ENCODE measurements at places on chromosomes 2 and 18. TPM values are rescaled to one million over a fixed set of nuclear protein-coding genes. Genes with fewer than 3 reads are reported as not detected.

DNA sequence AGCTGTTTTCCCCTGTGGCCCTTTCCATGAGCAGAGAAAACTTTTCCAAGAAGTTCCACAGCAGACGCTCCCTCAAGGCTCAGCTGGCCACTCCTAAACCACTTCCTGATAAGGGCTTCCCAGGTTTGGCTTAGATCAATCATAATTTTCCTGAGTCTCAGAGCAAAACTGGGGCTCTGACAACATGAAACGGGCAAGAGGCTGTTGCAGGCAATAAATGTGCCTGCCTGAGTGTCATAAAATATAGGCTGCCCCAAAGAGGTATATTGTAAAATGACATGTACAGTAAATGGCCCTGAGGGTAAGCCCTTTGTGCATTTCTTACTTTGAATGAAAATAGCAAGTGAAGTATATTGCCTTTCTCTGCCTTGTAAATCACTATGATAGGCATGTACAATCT, 105.6 kb upstream of the UXS1 start:
- DNase-seq: no peak

Gene AQP4
- total RNA-seq: 8.4 TPM

DNA sequence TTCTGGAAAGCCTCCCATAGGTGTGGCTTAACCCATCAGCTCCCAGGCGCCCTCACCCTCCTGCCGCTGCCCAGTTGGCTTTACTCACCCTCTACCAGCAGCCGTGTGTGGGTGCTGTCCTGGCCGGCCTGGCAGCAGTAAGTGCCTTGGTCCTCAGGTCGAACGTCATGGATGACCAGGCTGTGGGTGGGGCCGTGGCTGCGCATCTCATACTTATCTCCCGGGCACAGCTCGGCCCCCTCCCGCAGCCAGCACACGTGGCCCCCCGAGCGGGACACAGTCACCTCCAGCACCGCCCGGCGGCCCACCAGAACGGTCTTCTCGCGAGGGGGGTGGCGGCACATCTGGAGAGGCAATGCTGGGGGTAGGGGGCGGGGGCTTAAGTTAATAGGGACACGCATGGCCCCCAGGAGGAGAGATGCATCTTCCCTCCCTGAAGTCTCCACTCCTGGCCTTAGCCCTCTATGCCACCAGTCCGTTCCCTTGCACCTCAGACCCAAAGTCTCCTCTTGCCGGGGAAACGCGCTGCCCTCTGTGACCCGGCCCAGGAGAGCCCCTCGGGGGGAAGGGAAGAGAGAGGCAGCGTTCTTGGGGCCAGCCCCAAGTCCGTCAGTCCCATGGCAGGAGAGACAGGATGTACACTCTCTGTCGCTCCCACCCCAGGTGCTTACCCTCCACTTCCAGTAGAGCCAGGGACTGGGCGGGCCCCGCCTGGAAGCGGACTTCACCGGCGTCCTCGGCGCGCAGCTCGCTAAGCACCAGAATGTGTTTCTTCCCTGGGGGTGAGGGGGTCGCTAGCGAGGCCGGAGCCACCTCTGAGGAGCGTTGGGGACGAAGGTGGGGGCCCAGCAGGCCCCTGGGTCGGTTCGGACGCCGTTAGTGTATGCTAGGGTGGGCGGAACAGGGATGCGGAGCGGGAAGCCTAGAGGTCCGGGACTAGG, 7.9 kb downstream of the TMEM198 start:
- no peak for DNase-seq

DNA sequence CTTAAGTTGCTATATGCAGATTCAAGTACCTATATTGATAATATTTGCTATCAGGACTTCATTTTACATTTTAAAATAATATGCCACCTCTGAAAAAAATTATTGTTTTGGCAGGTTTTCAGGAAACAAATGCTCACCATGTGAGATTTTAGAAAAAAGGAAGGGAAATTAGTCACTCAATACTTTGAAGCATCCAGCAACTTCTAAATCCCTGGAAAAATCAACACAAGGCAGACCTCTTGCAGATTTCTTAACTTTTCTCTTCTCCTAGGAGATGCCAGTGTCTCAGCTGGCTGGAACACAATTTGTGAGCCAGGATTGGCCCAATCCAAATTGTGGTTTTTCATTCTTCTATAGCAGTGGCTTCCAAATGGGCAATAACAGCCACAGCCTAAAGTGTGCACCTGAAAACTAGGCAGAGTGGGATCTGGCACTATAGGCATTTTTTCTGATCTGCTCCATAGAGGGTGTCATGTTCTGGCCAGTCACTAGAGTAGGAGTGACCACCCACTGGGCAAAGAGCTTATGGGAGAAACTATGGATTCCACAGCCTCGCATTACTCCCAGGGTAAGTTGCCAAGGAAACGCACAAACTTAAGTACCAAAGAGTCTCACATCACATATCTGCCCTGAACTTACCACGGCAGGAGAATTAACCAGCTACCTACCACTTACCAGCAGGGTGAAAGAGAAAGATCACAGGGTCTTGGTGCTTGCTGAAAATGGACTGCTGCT, 28.1 kb upstream of the THOC1 start:
- DNase-seq: no peak

Gene VSNL1
- 11.7 TPM for total RNA-seq

Gene SP110
- total RNA-seq: 39.3 TPM

Gene POTEJ
- 8.5 TPM for total RNA-seq

GRCh38 chr18:32918692-32919250, 145.9 kb upstream of the KLHL14 start:
- no peak for DNase-seq

DNA sequence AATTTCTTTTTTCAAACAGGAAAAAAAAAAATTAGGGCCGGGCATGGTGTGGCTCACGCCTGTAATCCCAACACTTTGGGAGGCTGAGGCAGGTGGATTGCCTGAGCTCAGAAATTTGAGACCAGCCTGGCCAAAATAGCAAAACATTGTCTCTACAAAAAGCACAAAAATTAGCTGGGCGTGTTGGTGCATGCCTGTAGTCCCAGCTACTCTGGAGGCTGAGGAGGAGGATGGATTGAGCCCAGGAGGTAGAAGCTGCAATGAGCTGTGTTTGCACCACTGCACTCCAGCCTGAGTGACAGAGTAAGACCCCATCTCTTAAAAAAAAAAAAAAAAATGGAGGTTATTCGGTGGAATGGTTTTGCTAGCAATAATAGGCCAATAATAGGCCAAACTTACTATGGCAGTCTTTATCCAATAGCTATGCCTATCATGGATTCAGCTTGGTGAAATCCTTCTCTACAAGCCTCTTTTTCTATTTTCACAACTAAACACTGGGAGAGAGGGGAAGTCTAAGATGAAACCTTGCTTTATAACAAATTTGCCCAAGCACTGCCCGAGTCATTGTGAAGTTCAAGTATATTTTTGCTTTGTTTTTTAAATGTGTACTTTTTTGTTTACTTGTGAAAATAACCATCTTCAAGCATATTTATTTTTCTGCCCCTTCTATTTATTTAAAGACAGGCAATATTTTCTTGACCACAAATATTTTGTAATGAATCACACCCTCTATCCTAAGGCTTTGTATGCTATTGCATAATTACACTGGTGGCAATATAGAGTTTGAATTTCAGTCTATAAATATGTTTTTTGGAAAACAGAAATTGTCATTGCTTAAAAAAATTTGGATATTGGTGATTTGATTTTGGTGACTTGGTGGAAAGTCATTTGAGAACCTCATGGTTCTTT, 20.0 kb upstream of the KYNU start:
- no peak for DNase-seq

Gene BOLL
- total RNA-seq: 13.9 TPM

DNA sequence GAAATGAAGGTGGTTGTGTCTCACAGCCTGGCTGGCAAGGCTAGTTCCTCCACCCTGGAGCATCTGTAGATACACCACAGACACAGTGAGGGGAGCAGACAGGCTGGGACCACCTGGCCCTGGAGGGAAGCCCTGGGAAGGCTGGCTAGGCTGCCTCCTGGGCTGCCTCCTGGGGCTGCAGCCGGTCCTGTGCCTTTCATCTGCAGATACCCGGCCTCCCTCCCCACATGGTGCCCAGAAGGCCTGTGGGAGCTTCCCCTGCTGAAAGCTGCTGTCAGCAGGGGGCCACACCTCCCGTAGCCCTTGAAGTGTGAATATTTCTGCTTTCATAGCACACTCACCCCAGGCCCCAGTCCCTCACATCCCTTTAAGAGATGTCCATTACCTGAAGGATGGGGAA, 37.6 kb downstream of the SDC1 start:
- no peak for DNase-seq

DNA sequence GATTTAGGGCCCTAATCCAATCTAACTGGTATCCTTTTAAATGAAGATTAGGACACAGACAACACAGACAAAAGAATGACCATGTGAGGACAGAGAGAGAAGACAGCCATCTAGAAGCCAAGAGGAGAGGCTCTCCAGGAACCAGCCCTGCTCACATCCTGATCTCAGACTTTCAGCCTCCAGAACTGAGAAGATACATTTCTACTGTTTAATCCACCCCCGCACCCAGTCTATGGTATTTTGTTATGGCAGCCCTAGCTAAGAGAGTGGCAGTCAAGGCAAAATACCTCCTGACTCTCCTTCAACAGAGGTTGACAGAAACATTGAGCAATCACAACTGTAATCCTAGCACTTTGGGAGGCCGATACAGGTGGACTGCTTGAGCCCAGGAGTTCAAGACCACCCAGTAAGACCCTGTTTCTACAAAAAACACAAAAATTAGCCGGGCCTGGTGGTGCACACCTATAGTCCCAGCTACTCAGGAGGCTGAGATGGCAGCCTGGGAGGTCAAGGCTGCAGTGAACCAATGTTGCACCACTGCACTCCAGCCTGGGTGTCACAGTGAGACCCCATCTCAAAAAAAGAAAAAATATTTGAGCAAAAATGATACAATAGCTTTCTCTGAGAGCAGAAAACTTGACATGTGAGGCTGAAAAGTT, 34.7 kb downstream of the WDR33 start:
- no peak for DNase-seq

DNA sequence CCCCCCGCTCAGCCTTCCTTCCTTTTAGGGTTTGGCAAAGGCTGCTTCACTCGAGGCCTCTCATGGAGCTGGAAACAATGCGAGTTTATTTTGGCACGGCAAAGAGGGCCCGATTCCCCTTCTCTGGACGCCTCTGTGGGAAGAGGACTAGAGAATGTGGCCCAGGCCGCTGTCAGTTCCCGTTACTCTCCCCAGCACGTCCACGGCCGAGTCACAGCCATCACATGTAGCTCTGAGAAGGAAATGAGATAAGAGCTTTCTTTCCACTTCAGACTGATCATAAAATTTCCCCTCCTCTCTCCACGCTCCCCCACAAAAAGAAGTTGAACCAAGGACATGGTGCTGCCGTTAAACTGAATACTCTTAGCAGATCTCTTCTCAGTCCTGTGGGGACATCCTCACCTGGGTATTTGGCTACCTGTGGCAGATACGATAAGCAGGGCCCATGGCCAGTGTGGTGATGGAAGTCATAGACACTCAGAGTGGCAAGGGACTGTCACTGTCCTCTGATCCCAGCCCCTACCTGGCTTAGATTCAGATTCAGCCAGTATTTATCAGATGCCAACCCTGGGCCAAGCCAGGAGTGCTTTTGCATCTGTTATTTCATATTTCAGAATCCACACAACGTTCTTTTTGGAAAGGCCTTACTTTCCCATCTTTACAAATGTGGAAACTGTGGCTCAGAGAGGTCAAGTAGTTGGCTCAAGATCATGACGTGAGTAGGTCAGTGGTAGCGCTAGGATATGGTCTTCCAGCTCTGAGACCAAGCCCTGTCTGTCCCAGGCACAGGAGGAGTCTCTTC, 101.2 kb downstream of the MCFD2 start:
- DNase-seq: peak; percentile 19

- no peak for DNase-seq
Measured at GRCh38 chr2:17263570-17263968, 254.7 kb downstream of the RAD51AP2 start.

DNA sequence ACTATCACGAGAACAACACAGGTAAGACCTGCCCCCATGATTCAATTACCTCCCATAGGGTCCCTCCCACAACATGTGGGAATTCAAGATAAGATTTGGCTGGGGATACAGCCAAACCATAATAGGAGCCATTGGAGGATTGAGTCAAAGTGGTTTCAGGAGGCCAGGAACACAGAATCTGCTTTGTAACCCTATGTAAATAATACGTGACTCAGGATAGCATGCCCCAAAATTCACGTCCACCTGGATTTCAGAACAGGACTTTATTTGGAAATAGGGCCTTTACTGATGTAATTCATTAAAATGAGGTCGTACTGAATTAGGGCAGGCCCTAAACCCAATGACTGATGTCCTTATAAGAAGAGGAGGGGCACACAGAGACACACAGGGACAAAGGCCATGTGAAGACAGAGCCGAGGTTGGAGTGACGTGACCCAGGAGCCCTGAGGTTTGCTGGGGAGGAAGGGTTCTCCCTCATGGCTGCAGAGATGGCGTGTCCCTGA, 16.0 kb upstream of the CNDP2 start:
- DNase-seq: no peak

DNA sequence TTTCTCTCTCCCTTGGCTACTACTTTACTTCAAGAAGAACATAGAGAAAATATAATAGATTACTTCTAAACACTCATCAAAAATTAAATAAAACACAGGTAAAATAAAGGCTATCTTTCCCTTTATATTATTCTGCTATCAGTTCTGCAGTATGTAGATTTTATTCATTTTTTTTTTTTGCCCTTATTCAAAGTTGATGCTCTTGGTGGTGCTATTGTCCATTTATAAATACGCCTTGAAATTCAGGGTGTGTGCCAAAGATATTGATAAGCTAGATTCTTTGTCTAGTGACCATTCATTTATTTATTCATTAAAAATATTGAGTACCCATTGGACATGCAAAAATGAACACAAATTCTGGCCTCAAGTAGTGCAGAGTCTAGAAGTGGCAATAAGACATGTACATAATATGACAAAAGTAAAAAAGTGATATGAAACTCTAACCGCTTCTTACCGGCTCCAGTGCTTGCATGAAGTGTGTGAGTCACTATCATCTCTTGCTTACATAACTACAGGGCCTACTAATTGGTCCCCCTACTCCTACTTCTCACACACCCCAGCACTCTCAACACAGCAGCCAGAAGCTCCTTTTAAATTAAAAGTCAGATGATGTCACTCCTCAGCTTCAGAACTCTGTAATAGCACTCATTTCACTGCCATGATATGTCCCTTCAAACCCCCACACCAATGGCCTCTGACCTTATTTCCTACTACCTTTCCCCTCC, 208.3 kb upstream of the FANCL start:
- DNase-seq: no peak

Gene FBLN7
- total RNA-seq: 4.0 TPM

- no peak for DNase-seq
Measured at GRCh38 chr2:24833821-24834732, 40.9 kb downstream of the CENPO start.

- DNase-seq: no peak
Measured at GRCh38 chr18:36175481-36175880, 11.8 kb upstream of the MOCOS start.

Gene ITGB6
- total RNA-seq: 12.3 TPM

GRCh38 chr2:29787473-29788465, 133.6 kb downstream of the ALK start:
- no peak for DNase-seq

DNA sequence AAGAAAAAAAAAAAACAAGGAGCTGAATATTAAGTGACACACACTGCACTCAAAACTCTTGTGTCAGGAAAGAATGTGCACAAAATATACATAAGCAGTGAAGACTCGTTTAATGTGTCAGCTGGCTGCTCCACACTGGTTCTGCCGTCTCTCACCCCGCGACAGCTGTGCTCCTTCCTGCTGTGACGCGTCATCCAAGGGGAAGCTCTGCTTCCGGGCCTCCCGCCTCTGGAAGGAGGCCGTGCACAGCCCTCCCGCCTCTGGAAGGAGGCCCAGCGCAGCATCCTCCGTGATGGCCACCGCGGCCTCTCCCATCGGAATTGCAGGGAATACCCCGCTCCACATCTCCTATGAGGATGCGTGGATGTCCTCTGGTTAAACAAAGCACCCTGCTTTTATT, 151.0 kb downstream of the HDAC4 start:
- DNase-seq: no peak

- DNase-seq: no peak
Measured at GRCh38 chr2:117935954-117936353, 77.9 kb downstream of the CCDC93 start.
